ENCODE measurements at places on chromosomes 4 and X.

DNA sequence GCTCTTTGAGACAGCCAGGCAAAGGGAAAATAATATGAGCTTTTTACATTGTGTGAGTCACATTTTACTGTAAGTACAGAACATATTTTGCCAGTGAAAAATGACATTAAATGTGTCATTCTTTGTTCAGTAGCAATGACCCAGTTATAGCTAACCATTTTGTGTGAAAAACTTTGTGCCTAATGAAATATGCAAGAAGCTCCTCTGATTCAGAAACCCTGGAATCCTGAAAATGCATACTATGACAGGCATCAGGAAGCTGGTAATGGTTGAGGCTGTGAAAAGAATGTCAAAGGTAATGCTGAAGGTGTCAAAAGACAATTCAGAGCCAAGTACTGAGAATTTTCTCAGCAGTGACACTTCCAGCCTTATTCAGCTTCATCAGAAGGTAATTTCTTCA, 549.5 kb upstream of the SMIM31 start:
- DNase-seq: no peak

- DNase-seq: no peak
These were observed 83.9 kb downstream of the ATXN3L start for GRCh38 chrX:13235930-13236329.

DNA sequence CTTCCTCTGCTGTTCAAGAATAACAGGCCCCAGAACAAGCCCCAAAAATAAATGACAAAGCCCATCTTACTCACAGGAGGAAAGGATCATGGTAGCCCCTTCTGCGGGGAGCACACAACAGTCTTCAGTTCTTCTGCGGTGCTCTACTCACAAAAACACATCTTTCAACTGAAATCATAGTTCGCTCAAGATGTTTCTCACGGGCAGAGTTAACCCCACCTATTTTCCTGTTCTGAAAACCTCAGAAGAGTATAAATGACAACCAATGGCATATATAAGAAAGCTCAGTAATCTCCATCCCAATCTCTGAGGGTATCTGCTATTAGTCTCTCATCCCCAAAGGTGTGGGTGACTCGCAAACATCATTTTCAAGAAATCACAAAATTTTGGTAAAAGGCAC, at the start of gene TXK:
TXK (minus strand) TSS at position 170 of the 400 bp plus-strand sequence; CDS start at position 90, 80 bp downstream.
- no peak for DNase-seq

DNA sequence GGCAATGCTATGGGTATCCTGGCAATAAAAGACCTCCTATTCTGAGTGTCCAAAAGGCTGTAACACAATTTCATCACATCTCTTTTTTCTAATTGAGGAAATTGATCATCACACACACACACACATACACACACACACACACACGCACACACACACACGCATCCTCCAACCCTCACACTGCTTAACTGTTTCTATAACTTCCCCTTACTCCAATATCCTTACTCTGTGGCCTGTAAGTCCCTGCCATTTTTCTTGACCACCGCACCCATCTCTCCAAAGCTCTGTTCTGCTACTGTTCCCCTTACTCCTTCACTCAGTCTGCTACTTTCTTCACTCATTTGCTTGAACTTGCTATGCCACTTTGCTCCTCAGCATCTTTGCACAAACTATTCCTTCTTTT, 115.6 kb downstream of the AMELX start:
- no peak for DNase-seq

DNA sequence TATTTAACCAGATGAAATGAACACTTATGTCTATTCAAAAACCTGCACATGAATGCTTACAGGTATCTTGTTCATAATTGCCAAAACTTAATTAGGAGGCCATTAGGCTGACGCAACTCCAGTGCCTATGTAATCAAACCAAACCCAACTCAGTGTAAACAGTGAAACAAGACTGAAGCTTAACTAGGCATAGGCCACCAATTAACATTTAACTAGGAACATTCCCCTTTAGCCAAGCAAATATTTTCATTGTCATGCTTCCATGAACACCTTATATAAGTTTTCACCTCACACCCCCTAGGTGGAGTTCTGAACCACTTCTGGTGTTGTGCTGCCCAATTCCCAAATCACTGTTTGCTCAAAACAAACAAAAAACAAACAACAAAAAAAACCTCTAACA, 686.0 kb downstream of the STPG2 start:
- no peak for DNase-seq

All from T1000 (cell line).